Keratinocyte (primary cell): ENCODE measurements at places on chromosomes 11 and 22. TPM values are rescaled to one million over a fixed set of nuclear protein-coding genes. Genes with fewer than 3 reads are reported as not detected.
A peak's percentile ranks its signal among the peaks of the same experiment; 100 is the strongest.

KRTAP5-9 gene
- 0.05 to 0.12 TPM in 2 of 3 replicates, not detected in the other for polyA plus RNA-seq

B4GAT1 gene
- 5.2 to 6.0 TPM (median 5.7 TPM) in 3 replicates for polyA plus RNA-seq

PKDREJ gene
- 0.01 TPM in 3 replicates for polyA plus RNA-seq

ZNF214 gene
- polyA plus RNA-seq, result 0.89 to 1.1 TPM (median 0.95 TPM) in 3 replicates

TRIM29 gene
- 303 to 611 TPM (median 463 TPM) in 3 replicates for polyA plus RNA-seq

MUC2 gene
- polyA plus RNA-seq, result not detected in 3 replicates

C1QTNF5 gene
- polyA plus RNA-seq, result 0.04 TPM in 1 of 3 replicates, not detected in the others

GUCD1 gene
- 43.0 to 71.1 TPM (median 59.0 TPM) in 3 replicates for polyA plus RNA-seq

SMTNL1 gene
- polyA plus RNA-seq, result not detected in 3 replicates

YPEL1 gene
- polyA plus RNA-seq, result 0.03 to 0.05 TPM in 2 of 3 replicates, not detected in the other

MAP6 gene
- polyA plus RNA-seq, result 1.7 to 3.1 TPM (median 1.8 TPM) in 3 replicates

CYP2R1 gene
- 6.5 to 15.5 TPM (median 14.4 TPM) in 3 replicates for polyA plus RNA-seq

ALX4 gene
- 0.02 TPM in 1 of 3 replicates, not detected in the others for polyA plus RNA-seq

GRCh38 chr11:45178890-45179671 is 32.6 kb downstream of the PRDM11 start:
- DNase-seq, result peak; percentile 44

- DNase-seq, result no peak
These were observed 14.3 kb downstream of the DGKZ start for GRCh38 chr11:46361283-46362155.

- no peak for DNase-seq
These were observed 61.5 kb upstream of the GRIA4 start for GRCh38 chr11:105548359-105548758.

DNA sequence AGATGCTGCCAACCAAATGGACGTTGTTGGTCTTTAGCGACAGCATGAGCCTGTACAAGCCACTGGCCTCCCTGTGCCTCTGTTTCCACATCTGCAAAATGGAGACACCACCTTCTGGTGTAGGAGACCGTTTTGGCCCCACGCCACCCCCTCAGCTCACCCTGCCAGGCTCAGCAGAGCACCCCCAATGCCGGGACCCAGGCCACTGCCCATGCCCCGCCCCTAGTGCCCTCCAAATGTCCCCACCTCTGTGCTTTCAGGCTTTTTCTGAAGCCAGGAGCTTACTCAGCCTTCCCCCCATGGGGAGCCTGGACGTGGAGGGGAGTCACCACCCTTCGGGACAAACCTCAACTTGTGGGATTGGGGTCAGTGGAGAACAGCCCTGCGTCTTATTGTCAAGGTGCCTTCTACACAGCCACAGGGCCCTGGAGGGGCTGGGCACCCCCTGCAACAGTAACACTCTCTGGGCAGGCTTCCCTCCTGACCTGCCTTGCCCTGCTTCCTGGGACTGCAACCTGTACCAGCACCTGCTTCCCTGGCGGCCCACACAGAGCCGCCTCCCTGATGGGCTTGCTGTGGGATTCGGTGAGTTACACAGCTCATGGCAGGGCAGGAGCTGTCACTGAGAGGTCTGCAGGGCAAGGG is 24.6 kb upstream of the RTL6 start:
- DNase-seq, result no peak

DNA sequence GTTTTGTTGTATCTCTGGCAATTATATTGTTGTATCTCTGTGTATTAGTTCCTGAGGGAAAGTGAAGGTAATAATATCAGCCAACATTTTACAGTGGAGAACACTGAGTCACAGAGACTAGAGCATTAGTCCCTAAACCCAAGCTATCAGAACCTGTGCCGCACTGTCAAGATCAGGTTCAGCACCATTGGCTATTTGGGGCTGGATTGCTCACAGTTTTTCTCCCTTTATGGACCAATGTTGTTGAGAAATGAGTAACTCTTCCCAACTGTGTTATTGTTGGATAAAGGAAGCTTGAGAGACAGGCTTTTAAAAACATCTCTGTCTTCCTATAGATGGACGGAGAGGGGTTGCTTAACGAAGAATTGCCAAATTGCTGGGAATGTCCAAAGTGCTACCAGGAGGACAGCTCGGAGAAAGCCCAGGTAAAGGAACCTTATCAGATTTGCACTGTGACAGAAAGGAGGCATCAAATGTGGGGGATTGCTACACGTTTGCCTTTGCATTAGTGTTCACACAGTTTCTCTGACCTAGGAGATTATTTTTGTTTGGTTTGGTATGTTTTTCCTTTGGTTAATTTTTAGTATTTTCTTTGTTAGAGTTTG is 18.2 kb upstream of the GRK2 start:
- DNase-seq, result no peak

DNA sequence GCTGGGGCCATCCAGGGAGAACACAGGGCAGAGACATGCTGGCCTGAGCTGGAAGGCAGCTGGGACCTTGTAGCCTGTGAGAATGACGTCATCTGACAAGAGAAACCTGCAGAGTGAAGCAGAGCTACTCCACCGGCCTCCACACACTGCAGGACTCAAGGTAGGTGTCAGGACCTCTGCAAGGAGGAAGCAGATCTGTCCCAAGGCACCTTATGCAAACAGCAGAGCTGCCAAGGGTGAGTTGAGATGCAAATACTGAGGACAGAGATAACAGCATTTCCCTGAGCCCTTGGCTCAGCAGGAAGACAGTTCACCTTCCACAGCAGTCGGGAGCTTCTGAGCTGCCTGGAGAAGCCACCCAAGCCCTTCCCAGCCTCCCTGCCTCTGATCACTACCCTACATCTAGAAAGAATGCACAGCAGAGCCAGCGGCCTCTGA is 51.9 kb upstream of the IGSF9B start:
- no peak for DNase-seq

DNA sequence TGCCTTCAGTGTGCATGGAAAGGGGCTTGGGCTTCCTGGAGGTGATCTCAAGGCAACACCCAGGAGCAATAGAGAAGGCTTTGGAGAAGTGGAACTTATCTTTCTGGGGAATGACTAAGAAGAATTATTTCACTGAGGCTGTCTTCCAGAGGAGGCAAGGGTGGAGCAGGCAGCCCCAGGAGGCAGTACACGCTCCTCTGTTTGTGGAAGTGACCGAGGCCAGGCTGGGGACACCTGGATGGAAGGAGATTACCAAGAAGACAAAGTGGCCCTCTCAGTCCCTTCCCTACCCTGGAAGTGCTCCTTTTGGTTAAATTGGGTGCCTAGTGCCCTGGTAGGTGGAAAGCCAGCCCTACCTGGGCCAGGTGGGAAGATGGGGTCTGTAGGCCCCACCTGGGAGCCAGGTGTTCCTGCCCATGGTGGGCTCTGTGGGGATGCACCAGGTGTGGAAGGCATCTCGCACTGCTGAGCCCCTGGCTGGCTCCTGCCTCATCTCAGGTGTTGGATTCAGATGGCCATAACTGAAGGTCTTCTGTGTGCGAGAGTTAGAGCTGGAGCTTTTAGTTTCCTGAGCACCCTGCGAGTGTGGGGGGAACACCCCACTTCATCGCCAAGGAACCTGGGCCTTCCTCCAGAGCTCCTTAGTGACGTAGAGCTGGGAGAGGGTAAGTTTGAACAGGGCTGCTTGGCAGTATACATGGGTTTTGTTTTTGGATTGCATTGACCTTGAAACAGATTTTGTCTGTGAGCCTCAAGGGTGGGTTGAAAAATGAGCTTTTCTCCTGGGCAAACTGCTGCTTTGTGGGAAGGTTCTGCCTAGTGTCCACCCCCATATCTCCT is 46.1 kb downstream of the MICAL2 start:
- DNase-seq, result no peak

DNA sequence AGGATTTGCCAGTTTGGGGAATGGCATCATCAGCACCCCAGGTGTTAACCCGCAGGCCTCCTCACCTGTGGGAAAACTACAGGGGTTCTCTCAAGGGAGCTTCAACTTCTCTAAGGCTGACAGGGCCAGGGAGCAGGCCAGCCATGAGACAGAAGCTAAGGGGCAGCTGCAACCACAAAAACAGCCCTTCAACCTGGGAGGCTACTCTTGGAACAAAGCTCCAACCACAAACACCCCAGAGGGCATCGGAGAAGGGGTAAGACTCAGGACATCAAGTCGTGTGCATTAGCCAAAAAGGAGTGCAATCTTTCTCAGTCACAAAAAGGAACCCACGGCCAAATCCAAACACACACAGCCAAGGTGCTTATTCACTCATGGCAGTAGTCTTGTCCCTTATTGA is 103.0 kb downstream of the PLEKHA7 start:
- DNase-seq, result no peak

- DNase-seq, result no peak
These were observed at the start of gene ALDH3B1 for GRCh38 chr11:68010090-68011041. ALDH3B1 (plus strand) TSS chr11:68010327; CDS start chr11:68015298, 4,971 bp downstream.

DNA sequence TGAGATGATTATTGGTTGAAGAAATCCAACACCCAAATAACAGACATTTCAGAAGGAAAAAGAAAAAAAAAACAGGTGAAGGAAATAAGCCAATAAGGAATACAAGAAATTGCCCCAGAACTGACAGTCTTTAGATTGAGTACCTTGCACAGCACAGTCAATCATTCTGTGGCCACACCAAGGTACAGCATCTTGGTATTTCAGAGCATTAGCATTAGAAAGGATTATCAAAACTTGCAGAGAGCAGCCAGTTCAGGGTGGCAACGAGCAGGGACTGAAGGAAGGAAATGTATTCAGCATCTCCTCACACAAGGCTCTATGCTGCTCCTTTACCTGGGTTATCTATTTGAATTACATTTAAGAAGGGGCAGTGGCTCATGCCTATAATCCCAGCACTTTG is 2.1 kb downstream of the ADA2 start:
- no peak for DNase-seq

GRCh38 chr11:76030968-76031590 is 175.2 kb downstream of the WNT11 start:
- no peak for DNase-seq

DNA sequence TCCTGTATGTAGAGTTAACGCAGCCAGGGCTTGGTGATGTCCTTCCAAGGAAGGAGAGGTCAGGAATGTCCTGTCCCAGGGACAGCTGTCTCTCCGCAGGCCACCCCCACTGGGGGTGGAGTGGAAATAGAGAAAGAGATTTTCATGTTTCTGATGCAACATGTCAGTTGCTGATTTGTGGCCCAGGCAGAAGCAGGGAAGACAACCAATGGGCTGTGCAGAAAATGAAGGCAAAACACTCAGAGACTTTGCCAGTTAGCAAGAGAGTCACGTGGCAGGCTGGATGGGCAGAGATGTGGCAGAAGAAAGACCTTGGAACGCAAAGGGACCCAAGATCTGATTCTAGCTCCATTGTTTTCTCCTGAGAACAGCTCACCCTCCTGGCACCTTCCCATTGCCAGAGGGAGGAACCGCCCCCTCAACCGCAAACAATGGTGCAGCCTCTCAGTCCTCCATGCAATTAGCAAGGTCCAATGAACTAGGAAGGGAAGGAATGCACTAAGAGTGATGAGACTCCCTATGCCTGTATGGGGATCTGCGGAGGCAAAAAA is 71.0 kb downstream of the SYN3 start:
- DNase-seq, result peak; percentile 92

DNA sequence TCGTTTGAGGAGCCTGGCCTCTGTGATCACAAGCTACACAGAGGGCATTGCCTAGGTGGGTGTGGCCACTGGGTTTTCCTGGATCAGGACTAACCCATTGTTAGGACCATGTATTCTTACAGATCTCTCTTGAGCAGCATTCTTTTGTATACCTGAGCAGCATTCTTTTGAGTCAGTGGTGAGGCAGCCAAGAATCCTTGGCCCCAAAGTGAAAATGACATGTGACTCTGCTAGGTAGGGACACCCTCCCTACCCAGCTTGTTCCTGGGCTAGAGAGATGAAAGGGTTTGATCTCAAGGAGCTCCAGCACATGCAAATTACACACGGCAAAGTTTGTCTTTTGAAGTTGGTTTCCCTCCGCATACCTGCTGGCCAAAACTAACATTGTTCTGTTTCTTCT is 55.0 kb upstream of the HORMAD2 start:
- DNase-seq, result no peak

- no peak for DNase-seq
These were observed 1.9 kb downstream of the KCNQ1 start for GRCh38 chr11:2446590-2447252.

DNA sequence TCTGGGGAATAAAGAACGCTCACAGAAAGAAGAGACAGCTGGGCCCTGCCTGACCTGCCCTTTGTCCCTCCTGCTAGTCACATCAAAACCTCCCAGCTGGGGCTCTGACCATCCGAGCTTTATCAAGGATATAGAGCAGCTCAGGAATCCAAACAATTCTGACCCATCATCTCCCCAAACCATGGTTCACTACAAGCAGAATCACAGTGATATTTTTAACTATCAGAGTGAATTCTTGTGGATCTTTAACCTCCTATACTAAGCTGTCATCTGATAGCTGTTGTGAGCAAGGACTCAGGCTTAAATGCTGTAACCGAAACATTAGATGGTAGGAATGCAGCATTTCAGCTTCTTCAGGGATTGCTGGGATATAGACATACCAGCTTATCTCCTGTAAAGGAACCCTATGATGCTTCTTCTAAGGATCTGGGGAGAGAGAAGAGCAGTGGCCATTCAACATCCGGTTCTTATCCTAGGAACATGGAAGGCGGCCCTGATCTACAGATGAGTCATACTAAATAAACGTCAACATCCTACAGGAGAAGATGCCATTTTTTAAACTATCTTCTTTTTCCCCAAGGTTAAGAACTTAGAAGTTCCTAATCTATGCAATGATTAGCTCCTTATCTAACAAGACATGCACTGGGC is 84.7 kb upstream of the AKIP1 start:
- DNase-seq, result no peak

- no peak for DNase-seq
These were observed 25.5 kb upstream of the RFPL3 start for GRCh38 chr22:32331918-32332725.

DNA sequence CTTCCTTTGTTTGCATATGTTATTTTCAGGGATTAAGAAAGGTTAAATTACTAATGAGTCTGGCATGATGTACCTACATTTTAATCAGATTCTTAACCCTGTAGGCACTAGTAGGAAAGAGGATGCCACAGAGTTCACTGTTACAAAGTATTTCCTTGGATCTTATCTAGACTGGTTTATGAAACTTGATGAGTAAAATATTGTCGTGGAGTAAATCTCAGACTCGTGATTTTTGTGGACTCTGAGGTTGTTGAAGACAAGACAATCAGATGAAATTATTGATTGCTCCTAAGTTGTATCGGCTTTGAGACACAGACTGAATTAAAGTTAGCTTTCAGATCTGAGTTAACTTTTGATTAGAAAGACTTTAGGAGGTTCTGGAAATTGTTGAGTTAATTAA is 6.0 kb downstream of the KMT2A start:
- DNase-seq, result no peak

DNA sequence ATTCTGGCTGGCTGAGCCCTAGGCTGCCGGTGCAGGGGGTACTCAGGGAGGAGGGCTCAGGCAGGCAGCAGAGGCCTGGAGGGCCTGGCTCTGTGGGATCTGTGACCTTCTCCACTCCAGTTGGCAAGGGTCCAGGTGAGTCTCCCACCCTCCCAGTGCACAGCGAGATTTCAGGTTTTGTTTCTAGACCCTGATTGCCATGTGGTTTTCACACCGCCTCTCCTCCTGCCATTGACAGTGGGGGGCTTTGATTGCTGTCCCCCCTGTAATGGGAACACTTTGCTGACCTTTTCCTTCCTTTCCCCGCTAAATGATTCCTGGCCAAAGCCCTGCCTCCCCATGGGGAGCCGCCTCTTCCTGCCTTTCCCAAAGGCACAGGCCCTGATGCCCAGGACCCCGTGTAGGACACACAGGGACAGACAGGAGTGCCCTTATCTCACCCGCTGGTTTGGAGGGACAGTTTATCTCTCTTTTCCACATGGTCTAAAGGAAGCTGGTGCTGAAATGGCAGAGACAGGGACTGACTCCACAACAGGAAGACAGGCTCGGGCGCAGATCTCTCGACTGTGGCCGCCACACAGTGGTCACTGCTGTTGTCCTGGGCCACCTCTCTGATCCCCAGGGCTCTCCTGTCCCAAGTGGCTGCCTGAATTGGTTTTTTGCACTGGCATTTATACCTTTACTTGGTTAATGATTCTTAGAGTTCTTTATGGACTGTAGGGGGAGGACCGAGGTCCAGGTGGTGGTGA is 43.4 kb downstream of the BCR start:
- DNase-seq, result no peak
